ENCODE measurements at places on chromosomes 2 and 18. TPM values are rescaled to one million over a fixed set of nuclear protein-coding genes. Genes with fewer than 3 reads are reported as not detected.

DNA sequence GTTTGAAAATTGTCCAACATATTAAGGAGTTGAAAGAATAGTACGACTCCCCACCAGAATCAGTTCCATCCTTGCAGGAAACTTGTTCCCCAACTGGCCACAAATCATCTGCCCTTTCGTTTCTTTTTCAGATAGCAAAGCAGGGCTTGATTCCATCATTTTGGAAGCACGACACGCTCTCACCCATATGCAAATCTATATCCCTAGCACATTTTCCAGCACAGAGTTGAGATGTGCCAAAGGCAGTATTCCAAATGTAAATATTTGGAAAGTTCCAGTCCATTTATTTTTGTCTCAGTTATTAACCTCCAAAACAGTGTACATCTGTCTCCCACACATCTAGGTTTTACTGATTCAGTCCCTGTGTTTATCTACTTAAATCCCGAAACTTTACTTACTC lies 128.8 kb upstream of the BCL2L11 start:
- peak; percentile 94 for DNase-seq

GRCh38 chr2:69192176-69192945 lies 179.4 kb downstream of the ANTXR1 start:
- no peak for DNase-seq

DNA sequence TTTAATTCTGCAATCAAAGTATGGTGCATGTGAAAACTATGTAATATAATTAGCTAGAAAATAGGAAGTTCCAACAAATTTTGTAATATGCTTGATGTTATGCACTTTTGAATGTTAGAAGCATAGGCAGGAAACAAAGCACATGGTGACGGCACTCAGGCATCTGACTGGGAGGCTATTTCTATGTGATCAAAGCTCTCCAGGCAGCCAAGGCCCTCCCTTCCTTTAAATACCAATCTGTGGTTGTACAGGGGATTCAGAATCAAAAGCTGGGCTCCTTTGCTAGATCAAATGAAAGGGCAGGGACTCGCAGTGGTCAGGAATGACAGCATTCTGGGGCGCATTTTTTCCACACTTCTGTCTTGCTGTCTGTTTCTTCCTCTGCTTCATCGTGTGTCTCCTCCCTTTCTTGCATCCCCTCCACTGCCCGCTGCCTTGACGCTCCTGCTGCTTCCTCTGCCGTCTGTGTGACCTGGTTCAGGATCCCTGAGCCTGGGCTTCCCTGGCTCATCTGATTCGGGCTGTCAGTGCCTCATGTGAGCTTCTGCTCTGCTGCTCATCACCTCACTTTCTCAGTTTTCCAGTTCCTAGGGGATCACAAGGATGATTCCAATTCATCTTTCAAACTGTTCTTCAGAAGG lies 30.9 kb downstream of the TMEM182 start:
- no peak for DNase-seq

Gene PPP4R3B
- 34.7 TPM for total RNA-seq

Gene OSBPL6
- 3.3 TPM for total RNA-seq

Gene DNAH7
- 0.31 TPM for total RNA-seq

DNA sequence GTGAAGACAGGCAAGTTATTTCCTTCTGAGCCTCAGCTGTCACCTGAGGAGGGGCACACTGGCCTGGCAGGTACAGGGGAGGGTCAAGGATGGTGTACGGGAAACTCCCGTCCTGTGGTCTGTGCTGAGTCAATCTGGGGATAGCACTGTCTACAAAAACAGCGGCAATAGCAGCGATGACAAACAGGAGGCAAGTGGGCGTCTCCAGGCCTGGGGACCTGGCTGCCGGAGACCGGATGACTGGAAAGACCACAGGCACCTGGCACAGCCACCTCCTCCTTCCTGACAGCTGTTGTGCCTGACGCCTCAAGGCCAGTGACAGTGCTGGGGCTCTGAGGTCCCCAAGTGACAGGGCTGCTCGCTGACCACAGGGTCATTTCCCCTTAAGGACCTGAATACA lies 202.1 kb upstream of the HS6ST1 start:
- DNase-seq: no peak

DNA sequence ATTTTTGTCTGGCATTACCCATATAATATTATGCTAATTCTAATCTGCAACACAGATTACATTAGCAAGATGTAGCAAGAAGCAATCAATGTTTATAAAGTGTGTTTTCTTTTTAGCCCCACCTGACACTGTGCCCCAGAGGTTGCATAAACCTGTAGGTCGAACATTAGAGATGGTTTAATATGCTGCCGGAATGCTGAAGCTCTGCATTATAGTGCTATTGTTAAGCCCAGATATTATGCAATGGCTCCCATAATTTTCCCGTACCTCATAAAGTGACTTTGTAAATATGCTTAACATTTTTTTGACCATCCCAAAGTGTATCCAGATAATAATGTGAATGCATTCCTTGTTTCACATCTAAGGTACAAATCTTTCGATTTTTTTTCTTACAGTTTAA lies 109.3 kb upstream of the MAP4K3 start:
- DNase-seq: no peak

DNA sequence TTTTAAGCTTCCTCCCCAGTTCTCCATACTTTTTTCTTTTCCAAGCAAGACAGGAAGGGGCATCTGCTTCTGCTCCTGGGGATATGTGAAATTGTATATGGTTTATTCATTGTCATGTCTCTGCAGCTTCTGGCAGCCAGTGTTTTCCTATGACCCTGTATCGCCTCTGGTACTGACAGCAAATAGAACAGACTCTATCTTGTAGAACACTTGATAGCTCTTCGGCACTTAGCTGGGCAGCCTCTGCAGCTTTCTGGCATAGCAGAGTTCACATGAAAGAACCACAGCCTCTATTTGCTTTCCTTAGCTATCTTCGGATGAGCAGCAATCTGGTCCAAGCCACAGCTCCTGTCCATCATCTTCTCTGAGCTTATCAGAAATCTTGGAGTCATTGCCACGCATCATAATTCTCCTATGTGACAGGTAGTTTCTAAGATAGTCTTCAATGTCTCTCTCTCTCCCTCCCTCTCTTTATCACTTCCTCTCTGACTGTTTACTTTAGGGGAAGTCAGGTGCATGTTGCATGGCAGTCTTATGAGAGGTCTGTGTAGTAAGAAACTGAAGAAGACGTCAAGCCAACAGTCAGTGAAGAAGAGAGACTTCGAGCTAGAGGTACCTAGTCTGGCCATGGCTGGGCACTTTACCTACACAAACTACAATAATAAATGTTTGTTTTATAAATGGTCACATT lies 627.7 kb upstream of the CDH2 start:
- no peak for DNase-seq

- no peak for DNase-seq
Measured at GRCh38 chr2:14756981-14757657, 124.6 kb downstream of the LRATD1 start.

Gene INPP5D
- 4.3 TPM for total RNA-seq

- no peak for DNase-seq
Measured at GRCh38 chr2:88574445-88574844, 52.8 kb downstream of the EIF2AK3 start.

DNA sequence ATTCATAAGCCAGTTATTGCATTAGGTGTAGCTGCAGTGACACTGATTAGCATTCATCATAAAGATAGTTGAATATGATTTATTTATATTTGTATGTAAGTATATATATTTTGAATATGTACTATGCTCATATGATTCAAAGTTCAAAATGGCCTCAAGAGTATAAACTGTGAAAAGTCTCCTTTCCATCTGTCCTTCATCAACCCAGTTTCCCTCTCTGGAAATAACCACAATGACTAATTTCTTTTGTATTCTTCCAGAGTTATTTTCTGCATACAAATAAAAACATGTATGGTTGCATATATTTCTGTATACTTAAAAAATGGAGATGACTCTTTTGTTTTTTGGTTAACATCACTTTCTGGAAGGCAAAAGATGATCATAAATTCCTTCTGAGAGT lies 95.2 kb downstream of the CAMKMT start:
- DNase-seq: no peak

DNA sequence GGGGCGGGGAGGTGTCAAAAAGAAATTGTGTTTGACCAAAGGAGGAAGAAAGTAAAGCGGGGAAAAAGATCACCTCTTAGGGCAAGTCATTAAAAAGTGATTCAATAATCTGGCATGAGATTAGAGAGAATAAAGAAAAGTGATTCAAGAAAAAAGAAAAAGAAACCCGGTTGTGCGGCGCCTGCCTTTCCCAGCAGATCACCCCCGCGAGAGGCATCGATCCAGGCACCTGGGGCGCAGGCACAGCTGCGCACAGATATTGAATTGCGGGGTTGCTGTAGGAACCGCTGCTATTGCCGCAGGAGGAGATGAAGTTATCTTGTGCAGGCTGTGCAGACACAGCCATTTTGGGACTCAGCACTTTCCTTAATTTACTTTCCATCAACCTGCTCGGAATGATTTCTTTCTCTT lies 71.2 kb downstream of the PLB1 start:
- DNase-seq: peak; percentile 67

Gene COL6A3
- total RNA-seq: 370 TPM

- no peak for DNase-seq
Measured at GRCh38 chr2:73964223-73964622, 20.5 kb upstream of the TET3 start.

Gene GPC1
- total RNA-seq: 21.1 TPM

Gene SETBP1
- 20.5 TPM for total RNA-seq

GRCh38 chr2:216866515-216867095 lies 6.7 kb upstream of the TNP1 start:
- no peak for DNase-seq

GRCh38 chr18:73942081-73942625 lies 205.5 kb downstream of the FBXO15 start:
- no peak for DNase-seq

Gene PROKR1
- total RNA-seq: 1.2 TPM

DNA sequence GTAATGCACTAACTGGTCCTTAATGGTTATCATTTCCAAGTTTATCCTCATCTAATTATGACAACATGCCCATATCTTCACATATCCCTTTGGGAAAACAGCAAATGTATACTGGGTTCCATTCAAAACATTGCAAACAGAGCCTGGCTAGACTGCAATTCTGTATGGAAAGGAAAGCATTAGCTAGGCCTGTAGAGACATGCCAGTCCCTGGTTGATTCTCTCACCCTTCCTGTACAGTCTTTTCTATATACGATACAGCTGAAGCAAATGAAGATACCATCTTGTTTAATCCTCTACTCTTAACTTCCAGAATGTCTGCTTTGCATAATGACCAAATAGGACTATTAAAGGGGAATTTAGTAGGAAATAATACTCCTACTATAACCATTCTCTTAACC lies 294.4 kb upstream of the MC4R start:
- DNase-seq: no peak

DNA sequence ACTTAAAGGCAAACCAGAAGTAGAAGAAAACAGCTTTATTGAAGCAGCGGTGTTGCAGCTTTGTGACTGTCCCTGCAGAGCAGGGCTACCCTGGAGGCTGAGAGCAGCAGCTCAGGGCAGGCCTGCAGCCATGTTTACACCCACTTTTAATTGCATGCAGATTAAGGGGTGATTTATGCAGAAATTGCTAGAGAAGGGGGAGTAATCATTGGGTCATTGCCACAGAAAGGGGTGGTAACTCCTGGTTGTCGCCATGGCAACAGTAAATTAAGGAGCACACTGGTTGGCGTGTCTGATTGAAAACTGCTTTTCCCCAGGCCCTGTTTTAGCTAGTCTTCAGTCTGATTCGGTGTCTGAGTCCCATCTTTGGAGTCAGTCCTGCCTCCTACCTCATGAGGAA lies 195.4 kb upstream of the HDAC4 start:
- peak; percentile 36 for DNase-seq

- no peak for DNase-seq
Measured at GRCh38 chr18:33606621-33607020, 28.6 kb downstream of the ASXL3 start.

Gene PIEZO2
- total RNA-seq: 47.2 TPM

Gene HAAO
- 14.8 TPM for total RNA-seq

DNA sequence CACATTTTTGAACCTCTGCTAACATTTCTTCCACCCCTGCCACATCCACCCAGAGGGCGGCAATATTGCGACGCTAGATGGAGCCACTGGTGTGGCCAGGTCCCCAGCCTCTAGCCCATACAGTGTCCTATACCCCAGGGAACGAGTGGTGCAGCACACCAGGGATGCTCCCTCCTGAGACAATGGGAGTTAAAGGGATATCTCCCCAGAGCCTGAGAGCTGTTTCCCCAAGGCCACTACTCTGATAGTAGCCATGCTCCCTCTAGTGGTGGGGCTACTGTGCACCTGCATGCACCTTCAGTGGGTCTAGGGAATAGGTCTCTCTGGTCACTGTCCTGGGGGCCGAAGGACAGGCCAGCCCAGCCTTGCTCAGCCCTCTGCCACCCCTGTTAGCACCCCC lies 336.4 kb upstream of the FSHR start:
- DNase-seq: peak; percentile 1

DNA sequence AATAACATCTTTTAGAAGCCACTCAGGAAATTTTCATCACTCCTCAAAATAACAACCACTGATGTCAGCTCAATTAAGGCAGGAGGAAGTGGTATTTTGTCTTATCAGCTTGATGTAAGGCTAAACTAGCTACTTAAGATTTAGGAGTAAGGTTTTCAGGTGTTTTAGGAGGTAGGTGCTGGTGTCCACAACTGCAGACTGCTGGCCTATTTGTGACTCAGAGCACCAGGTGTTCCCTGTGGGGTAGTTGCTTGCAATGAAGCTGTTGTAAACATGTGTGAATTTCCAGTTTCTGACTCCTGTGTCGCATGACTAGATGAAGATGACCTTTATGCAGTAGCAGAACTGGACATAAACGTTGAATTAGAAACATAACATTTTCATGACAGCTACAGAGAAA lies 164.2 kb downstream of the THSD7B start:
- DNase-seq: no peak

DNA sequence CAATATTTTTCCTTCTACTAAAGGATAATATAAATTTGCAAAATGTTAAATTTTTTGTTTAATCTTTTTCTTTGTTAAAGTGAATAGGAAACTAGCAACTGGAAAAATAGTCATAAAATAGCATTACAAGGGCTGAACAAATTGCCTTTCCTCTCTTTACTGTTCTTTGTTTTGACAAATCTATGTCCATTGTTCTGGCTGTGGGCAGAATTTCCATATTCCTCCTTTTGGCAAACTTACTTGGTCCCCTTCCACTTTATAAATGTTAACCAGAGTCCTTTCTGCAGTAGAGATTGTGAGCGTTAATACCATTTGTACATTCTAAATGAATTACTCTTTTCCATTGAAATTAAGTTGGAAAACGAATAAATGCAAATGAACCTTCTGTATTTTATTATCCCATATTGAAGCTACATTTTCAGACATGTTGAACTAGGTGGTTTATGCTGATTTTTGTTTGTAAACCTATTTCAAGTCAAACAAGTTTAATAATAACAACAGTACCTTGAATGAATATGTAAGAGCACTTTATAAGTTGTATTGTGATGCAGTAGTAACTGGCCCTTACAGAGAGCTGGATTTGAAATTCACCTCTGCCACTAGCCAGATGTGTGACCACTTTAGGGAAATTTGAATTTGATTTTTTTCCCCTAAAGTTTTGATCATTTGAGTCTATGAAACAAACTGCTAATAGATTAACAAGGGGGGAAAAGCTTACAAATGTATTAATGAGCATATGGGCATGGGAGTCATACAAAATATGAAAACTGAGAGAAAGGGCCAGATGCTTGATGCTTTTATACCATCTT lies 3.3 kb downstream of the RNF125 start:
- DNase-seq: no peak

- DNase-seq: no peak
Measured at GRCh38 chr2:104673225-104673624, 180.7 kb upstream of the POU3F3 start.

Gene GKN2
- not detected for total RNA-seq

Gene CRYGD
- not detected for total RNA-seq

GRCh38 chr18:35610089-35610488 lies 28.5 kb downstream of the GALNT1 start:
- peak; percentile 32 for DNase-seq

GRCh38 chr2:66846887-66847286 lies 412.0 kb downstream of the MEIS1 start:
- no peak for DNase-seq

Measured in muscle of leg (tissue), 16 donors.